IPS DF 6.9 (cell line): ENCODE measurements at places on chromosomes 7 and 10.

- DNase-seq: no peak
These were observed 329.5 kb downstream of the RPS24 start for GRCh38 chr10:78363190-78363589.

DNA sequence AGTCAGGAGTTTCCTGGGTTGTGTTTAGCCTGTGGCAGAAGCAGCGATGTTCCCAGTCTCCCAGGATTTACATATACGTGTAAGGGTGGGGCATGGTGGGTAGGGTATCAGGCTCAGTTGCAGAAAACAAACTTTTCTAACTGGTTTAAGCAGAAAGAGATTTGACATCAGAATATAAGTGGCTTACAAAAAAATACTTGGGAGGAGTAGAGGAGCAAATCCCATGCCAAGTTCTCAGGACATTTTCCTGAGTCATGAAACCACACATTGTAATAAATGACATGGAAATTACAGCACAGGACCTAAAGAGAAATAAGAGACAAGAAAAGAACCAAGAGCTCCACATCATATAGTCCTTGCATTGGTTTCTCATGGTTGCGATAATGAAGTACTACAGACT lies 26.2 kb upstream of the FRMD4A start:
- no peak for DNase-seq

DNA sequence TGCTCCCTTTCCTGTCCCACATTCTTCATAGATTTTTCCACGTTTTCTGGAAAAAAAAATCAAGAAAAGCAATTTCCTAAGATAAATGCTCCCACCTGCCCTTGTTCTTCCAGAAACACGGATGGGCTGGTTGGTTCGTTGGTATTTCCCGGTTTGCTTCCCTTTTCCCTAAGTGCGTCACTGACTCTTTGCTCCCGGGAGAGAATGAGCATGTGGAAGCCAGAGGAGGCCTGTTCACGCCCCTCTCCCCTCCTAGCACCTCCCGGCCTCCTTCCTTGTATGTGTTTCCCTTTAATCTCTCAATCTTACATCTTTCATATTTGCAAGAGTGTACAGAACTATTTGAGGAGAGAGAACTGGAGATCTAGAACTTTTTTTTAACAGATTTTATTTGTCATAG lies 442.0 kb downstream of the GFRA1 start:
- no peak for DNase-seq

DNA sequence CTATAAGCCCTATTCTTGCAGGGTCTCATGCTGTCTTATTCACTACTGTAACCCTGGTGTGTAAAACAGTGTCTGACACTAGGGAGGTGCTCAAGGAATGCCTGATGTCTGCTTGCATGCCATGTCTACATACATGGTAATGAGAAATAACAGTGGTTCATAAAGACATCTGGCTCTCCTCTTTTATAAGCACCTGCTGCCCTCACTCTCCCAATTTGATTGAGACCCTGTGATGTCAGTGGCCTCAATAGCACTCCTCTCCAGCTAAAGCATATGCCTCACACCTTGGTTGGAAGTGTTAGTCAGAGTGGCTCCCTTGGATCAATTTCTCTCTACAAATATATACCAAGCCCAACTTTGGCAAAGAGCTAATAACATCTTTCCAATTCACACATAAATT lies 30.6 kb downstream of the ANK3 start:
- DNase-seq: no peak

DNA sequence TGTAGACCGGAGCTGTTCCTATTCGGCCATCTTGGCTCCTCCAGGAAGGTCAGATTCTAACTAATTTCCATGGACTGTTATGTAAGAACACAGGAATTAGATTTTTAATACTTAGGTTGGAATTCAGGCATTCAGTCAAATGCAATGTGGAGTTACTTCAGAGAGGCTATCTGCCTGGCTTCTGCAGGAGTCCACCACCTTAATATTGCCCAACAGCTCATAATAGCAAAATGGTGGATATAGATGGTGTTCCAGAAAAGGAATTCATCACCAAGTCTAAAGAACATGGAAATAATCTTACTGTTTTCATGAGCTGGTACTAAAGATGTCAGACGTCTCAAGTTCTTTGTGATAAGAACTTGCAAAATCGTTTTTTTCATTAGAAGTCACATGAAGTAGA lies 39.5 kb downstream of the CRHR2 start:
- DNase-seq: no peak

GRCh38 chr7:87596696-87597095 lies 4.0 kb downstream of the ABCB1 start:
- DNase-seq: no peak

- DNase-seq: no peak
These were observed 137.3 kb downstream of the PTPN20 start for GRCh38 chr10:47048526-47048905.

DNA sequence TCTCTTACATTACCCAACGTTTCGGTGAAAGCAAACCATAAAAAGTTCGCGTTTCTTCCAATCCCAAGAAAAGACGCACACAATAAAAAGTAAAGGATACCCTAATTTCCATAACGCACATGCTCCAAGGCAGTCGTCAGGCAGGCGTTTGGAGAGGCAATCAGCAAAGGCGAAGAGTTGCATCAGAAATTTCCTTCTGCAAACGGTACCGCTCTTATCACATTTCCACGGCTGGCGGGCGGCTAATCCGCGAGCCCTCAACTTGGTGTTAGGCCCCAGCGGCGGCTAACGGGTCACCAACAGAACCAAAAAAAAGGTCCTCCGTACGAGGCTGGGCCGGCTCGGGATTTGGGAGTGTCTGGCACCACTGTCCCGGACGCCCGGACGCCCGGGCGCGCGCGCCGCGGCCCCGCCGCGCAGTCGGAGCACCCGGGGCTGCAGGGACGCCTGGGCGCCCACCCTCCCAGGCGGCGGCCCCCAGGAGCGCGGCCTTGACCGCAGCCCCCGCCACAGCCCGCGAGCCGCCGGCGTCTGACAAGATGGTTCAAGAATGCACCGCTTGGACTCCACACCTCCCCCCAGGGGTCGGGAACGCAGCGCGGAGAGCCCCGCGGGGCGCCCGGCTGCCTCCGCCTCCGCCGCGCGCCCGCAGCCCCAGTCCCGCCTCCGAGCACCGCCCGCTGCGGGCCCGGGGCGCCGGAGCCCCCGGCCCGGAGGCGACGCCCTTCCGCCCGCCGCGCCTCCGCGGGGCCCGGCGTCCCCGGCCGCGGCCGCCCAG lies 9.8 kb upstream of the GRB10 start:
- no peak for DNase-seq

GRCh38 chr7:12630513-12630819 lies 57.0 kb upstream of the ARL4A start:
- DNase-seq: no peak

- no peak for DNase-seq
These were observed 122.2 kb downstream of the TSPAN12 start for GRCh38 chr7:120735791-120736190.

GRCh38 chr10:84244651-84245270 lies at the start of gene RGR:
Gene RGR (plus strand): TSS chr10:84245053. CDS start chr10:84245091, 38 bp downstream.
- DNase-seq: no peak

GRCh38 chr10:130762491-130762890 lies 549.0 kb downstream of the TCERG1L start:
- no peak for DNase-seq

- peak; percentile 48 for DNase-seq
These were observed 551.7 kb downstream of the GRM8 start for GRCh38 chr7:126700807-126701604.

GRCh38 chr7:32914184-32914583 lies 22.6 kb upstream of the KBTBD2 start:
- no peak for DNase-seq

GRCh38 chr10:5694573-5694972 lies 9.9 kb downstream of the TASOR2 start:
- DNase-seq: no peak

GRCh38 chr10:74977913-74978847 lies 133.3 kb upstream of the SAMD8 start:
- DNase-seq: no peak

DNA sequence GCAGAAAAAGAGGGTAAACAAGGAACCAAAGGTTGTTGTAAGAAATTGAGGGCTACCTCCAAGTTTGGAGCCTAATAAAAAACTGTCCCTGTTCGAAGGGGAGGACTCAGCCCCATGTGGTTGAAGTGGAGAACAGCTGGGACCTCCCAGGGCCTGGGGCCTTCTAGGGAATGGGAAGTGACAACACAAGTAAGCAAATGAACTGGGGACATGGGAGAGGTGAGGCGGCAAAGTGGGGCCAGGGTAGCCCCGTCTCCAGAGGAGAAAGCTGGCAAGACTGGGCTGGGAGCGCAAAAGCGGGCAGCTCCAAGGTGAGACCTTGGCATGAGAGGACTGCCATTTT lies 198.1 kb downstream of the ZNF438 start:
- DNase-seq: no peak

DNA sequence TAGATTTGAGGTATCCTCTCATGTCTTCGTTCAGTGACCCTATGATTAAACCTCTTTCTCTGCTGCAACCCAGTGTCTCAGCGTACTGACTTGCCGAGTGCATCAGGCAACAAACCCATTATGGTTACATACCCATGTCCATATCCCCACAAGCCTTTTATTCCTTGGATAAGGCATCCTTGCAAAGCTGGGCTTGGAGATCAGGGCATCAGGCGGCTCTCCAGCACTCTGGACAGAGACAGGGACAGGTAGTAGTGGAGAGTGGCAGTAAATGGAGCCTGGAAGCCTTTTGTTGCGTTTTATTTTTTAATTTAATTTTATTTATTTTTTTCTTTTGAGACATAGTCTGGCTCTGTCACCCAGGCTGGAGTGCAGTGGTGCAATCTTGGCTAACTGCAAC lies 32.0 kb upstream of the NPFFR1 start:
- no peak for DNase-seq

DNA sequence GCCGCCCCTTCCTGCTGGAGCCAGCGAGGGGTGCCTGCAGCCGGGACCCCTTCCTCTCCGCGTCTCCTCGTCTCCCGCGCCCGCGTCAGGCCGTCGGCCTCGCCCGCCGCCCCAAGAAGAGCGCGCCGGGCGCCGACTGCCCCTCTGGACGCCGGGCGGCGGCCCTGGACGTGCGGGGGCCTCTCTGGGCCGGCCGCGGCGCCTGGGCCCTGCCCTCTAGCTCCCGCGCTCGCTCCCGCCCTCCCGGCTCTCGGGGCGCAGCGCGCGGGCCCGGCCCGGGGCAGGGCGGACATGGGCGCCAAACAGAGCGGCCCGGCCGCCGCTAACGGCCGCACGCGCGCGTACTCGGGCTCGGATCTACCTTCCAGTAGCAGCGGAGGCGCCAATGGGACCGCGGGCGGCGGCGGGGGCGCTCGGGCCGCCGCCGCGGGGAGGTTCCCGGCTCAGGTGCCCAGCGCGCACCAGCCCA lies 704 bp downstream of the ZNRF2 start:
- no peak for DNase-seq

GRCh38 chr10:34297541-34298345 lies 517.4 kb downstream of the PARD3 start:
- DNase-seq: no peak

GRCh38 chr10:123521076-123521475 lies 145.1 kb upstream of the GPR26 start:
- DNase-seq: no peak

- no peak for DNase-seq
These were observed 362.9 kb upstream of the ZNF32 start for GRCh38 chr10:44011603-44011981.

DNA sequence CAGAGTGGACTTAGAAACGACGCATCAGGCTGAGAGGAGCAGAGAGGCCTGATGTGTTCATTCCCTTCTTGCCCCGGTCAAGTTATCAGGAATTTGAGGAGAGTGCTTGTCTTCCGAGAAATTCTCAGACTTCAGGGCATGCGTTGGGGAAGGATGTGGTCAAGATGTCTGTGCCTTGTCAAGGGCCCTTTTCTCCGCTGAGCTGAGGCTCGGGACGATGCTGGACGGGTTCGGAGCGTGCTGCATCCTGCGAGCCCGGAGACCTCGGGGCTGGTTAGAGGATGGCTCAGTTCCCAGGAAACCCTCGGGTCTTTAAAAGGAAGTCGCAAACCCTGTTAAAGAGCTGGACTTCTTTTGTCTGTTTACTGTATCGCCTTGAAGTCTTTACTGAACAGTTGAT lies 325.4 kb downstream of the ADARB2 start:
- no peak for DNase-seq

DNA sequence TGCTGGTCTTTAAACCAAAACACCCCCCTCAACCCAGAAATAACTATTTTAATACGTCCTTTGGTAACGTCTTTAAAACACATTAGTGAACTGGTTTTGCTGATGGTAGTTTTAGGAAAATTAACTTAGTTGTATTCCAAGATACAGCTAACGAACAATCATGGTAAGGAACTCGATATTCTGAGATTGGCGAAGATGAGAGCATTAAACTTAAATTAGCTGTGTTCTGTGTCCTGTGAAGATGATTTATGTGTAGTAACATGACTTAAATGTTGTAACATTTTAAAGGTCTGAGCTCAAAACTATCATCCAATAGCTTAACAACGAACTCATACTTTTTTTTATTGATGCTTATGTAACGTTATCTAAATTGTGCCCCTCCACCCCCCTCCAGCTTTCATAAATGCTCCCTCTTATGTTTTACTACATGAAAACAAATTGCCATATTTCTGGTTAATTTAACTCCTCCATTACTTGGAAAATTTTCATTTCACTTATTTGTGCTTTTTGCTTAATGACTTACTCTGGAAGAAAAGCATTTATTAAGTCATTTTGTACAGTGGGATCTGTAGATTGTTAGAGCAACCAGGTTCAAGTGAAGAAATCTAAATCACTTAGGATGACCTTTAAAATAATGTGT lies 1.7 kb downstream of the SDK1 start:
- no peak for DNase-seq

DNA sequence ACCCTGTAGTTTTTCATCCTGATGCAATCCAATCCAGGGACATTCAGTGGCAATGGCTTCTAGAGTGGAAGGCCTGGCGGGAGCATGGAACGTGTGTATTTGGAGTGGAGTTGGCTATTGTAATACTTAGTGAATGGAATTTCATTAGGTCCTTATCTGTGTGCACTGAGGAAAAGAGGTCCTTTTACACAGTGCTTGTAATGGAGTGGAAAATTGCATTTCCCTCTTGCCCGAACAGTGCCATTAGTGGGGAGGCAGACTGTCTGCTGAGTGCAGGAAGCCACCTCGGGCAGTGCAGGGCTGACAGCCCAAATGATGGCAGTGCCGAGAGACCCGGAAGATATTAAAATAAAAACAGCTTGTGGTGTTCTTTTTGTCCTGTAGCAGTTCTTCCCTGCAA lies 786.6 kb downstream of the LRMDA start:
- DNase-seq: no peak
